HL-60 (cell line): ENCODE measurements at places on chromosomes 2 and 18.

GRCh38 chr2:211049321-211050018 lies 493.1 kb downstream of the CPS1 start:
- no peak for DNase-seq

- no peak for DNase-seq
Measured at GRCh38 chr2:112758711-112759110, 5.7 kb downstream of the CKAP2L start.

DNA sequence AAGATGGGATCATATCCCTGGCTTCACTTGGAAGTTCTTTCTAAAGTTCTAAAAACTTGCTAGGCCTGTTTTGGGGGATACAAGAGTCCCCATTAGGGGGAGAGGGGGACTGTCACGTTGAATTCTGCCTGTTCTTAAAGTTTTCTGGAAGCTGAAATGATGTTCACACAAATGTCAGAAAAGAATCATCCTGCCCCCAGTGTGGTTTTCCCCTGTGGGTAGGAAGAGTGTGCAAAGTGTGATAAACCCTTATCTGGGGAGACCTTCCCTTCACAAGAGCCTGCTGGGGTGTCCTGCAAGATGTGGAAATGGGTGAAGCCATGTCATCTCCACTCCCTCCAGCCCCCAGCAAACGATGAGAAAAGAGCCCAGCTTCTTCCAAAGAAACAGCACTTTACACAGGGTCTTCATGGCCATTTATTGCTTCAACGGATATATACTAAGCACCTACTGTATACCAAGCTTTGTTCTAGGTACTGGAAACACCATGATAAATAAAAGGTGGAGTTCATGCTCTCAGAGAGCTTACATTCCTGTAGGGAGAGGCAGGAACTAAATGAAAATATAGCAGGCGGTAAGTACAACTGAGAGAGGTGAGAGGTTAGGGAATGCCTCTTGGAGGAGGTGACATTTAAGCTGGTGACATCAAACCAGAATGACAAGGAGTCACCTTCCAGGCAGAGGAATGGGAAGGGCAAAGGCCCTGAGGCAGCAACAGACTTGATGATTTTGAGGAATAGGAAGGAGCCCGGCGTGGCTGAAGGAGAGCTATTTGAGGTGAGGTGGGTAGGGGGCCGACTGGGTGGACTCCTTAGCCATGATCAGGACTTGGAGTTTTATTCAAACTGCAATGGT lies 1.6 kb downstream of the MFSD2B start:
- no peak for DNase-seq

- DNase-seq, result no peak
Measured at GRCh38 chr18:22348521-22349316, 69.0 kb downstream of the CTAGE1 start.

GRCh38 chr2:239075918-239076758 lies 228.3 kb downstream of the TWIST2 start:
- no peak for DNase-seq

DNA sequence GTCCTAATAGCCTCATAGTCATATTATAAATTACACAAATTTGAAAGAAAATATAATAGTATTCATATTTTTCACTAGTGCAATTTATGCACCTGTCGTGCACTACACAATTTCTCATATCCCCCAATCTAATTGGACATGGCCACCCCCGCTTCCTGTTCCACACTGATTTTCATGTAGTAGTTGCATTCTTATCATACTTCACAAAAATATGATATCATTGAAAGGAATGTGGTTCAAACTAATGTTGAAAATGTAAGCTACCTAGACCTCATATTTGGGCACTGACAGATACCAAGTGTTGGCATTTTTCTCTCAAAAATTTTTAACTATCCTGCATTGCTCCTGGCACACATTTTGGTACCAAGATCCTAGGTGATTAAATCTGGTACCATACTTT lies 985.5 kb upstream of the POU3F3 start:
- DNase-seq, result no peak

DNA sequence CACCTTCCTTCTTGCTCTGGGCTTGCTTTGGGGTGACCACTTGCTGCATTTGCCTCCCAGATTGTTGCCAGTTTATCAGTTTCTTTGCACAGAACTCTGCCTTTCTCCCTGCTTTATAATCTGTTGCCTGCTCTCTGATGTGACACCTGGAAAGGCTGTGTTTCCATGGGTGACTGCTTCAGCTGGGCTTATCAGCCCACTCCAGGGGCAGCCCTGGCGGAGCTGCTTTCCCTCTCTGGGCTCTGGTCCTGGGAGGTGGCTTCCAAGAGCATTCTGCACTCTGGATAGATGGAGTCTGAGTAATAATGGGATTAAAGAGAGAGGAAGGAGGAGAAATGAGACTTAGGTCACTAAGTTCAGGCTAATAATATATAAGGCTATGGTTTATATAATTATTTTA lies 352.7 kb downstream of the TSN start:
- no peak for DNase-seq

- no peak for DNase-seq
Measured at GRCh38 chr2:70767079-70767698, 811 bp downstream of the ADD2 start.

DNA sequence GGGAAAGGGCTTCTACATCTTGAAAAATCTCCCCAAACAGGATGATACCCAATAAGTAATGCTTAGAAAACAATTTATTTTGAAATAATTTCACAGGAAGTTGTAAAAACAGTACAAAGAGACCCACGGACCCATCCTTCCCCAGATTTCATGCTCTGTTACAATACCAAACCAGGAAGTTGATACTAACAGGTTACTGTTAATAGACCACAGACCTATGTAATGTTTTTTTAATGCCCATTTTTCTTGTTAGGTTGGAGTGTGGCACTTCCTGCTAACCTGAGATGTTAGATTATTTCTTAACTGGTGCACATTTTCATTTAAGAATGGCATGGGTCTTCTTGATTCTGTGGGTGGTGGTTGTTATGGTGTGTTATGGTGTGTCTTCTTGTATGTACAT lies 21.4 kb upstream of the MGAT5 start:
- DNase-seq, result peak; percentile 50

GRCh38 chr18:79819968-79820351 lies 22.2 kb downstream of the KCNG2 start:
- peak; percentile 67 for DNase-seq

DNA sequence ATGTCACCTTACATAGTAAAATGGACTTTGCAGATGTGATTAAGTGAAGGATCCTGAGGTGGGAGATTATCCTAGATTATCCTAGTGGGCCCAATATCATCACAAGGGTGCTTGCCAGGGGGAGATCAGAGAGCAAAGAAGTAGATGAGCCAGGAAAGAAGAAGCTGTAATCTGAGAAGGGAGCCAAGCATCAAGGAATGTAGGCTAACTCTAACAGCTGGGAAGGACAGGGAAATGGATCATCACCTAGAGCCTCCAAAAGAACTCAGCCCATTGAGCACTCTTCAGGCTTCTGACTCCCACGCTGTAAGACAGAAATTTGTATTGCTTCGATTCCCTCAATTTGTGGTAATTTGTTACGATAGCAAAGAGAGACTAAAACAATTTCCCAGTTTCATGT lies 309.9 kb downstream of the LRP1B start:
- no peak for DNase-seq

- DNase-seq, result no peak
Measured at GRCh38 chr2:207725873-207726578, 14.6 kb downstream of the CCNYL1 start.

GRCh38 chr2:175463589-175464310 lies 282.2 kb upstream of the ATP5MC3 start:
- peak; percentile 96 for DNase-seq

GRCh38 chr2:224973112-224974016 lies 68.9 kb downstream of the DOCK10 start:
- no peak for DNase-seq

DNA sequence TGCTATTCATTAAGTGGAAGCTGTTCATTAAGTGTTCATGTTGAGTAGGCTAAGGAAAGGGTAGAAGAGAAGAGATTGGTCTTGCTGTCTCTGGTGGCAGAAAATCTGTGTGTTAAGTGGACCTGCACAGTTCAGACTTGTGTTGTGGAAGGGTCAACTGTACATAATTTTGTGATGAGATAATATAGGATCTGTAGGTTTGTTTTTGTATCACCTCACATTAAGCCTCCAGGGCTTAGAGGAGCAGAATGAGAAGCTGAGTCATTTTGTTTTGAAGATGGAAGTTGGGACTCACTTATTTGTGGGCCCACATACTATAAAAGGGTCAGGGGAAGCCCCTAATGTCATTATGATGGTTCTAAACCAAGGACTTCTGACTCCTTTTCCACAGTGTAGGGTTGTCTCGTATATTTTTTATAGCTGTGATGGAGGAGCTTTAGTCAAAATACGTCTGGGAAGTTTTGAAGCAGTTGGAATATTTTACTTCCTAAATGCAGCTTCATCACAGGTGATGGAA lies 18.2 kb downstream of the PMS1 start:
- no peak for DNase-seq

GRCh38 chr2:47174733-47175361 lies 19.7 kb upstream of the STPG4 start:
- DNase-seq, result peak; percentile 34

DNA sequence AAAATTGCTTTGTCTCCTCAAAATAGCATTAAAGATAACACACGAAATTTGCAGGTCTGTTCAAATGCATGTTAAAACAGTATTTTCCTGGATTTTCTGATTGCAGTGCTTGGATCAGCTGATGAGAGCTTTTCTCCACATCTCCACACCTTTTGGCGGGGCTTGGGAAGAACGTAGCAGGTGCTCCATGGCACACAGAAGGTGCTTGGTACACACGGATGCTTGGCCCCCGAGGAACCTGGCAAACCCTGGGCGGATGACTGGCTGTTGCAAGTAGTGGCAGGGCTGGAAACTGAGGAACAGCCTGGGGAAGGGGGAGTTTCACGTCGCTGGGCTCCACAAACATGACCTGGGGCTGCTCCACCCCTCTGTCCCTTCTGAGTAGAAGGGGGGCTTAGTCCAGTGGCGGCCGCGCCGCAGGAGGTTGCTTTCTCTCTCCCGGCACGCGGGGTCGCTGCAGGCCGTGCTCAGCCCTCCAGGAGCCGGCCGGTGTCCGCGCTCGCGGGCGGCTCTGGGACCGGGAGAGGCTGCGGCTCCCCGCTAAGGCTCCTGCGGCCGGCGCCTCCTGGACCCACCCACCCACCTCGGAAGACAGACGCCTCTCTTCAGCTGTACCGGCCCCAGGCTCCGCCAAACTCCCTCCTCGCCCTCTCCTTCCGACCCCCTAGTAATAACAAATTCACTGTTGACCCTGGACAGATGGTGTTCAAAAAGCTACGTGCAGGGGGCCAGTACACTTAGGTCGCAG lies 69.3 kb downstream of the MARCO start:
- DNase-seq, result peak; percentile 19

GRCh38 chr18:14933049-14933851 lies 185.3 kb downstream of the ANKRD30B start:
- no peak for DNase-seq

DNA sequence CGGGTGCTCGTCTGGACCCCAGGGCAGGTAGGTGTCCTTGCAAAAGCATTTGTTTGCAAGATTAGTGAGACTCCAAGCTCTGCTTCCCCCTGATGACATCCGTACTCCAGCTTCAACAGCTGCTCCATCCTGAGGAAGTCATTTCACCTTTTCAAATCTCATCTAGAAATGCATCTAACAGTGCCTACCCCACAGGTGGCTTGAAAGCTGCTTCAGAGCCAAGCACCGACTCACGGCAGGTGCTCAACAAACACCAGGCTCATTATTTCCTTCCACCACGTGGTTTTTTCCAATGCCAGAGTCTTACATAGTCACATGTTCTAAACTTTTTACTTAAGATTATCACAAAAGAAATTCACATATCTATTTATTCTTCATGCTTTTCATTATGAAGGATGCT lies 31.9 kb downstream of the CNGA3 start:
- no peak for DNase-seq
